IPS DF 19.7 (cell line): ENCODE measurements at places on chromosomes 2 and 18.
A peak's percentile ranks its signal among the peaks of the same experiment; 100 is the strongest.

- no peak for DNase-seq
These were observed 170.6 kb downstream of the SLC8A1 start for GRCh38 chr2:40281021-40281940.

- peak; percentile 78 for DNase-seq
These were observed at the start of gene ROCK1 for GRCh38 chr18:21111346-21112139. Gene ROCK1, minus strand, starts transcription at chr18:21111813. Its CDS starts 903 bp downstream, at chr18:21110910.

GRCh38 chr2:3606370-3607201 lies 11.7 kb downstream of the COLEC11 start:
- DNase-seq: no peak

DNA sequence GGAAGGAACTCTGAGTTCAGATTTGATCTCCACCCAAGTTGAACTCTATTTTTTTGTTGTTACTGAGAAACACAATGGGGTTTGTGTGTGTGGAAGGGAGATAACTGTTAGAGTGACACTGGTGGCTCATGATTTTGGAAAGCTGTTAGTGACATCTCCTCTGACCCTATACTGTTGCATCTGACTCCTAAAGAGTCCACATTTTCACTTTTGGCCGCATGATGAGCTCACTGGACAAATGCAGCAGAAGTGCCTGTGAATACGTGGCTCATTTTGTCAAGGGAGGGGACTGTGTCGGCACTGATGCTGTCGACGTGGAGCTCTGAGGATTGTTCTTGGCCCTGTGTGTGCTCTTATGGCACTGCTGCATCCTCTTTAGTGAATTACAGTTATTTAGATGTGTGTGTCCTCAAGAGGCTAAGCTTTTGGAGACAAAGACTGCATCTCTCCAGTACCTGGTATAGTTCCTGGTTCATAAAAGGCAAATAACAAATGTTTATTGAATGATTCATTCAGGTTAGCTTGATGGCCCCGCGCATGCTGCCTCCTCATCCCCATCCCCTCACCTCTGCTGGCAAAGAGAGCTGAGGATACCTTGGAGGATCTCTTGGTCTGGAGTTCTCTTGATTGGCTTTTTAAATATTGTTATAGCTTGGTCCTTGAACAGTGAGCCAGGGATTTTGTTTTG lies 135.4 kb downstream of the PHLPP1 start:
- DNase-seq: no peak

DNA sequence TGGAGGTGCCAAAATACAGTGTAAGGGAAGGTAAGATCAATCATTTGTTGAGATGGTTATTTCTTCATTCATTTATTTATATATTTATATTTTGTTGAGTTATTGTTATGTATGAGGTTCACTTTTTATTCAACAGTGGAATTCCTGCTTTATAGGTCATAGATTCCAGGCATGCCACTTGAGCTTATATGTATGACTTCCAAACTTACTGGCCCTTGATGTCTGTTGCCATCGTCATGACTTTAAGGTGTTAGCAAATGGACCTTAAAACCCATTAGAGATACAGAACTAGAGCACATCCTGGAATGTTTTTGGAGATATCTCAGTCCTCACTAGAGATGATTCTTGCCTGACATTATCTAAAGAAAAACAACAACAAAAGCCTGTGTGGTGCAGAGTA lies 25.9 kb downstream of the CCDC85A start:
- no peak for DNase-seq
